ENCODE measurements at places on chromosomes 6 and 20. TPM values are rescaled to one million over a fixed set of nuclear protein-coding genes. Genes with fewer than 3 reads are reported as not detected.

- H3K4me3 ChIP-seq = no peak overlapping the region
- no peak overlapping the region for H3K27ac ChIP-seq
- H3K27me3 ChIP-seq = peaks cover 31% of the 10 kb centered on the region
- H3K4me1 ChIP-seq = peaks cover 13% of the 10 kb centered on the region
- no peak for DNase-seq
Observed at GRCh38 chr6:7261852-7262461, 51.0 kb downstream of the SSR1 start.

LCA5 gene
- 0.16 TPM for total RNA-seq

GRCh38 chr6:155187106-155187505 lies 76.7 kb upstream of the CLDN20 start:
- no peak for DNase-seq
- H3K36me3 ChIP-seq = peaks cover 1% of the 10 kb centered on the region
- no peak overlapping the region for H3K4me3 ChIP-seq
- H3K27me3 ChIP-seq = no peaks in the 10 kb centered on the region

GRCh38 chr6:6886171-6886885 lies 221.4 kb upstream of the RREB1 start:
- peaks cover 2% of the 10 kb centered on the region for H3K27me3 ChIP-seq
- no peak for DNase-seq
- no peaks in the 10 kb centered on the region for H3K36me3 ChIP-seq
- no peak overlapping the region for H3K4me3 ChIP-seq
- H3K4me1 ChIP-seq = peaks cover 3% of the 10 kb centered on the region
- no peak overlapping the region for H3K27ac ChIP-seq

- H3K27ac ChIP-seq = no peak overlapping the region
- H3K27me3 ChIP-seq = no peaks in the 10 kb centered on the region
- H3K4me3 ChIP-seq = no peak overlapping the region
- no peak for DNase-seq
- no peaks in the 10 kb centered on the region for H3K4me1 ChIP-seq
Observed at GRCh38 chr6:82493467-82493866, 129.8 kb downstream of the TPBG start.

PLTP gene
- total RNA-seq = 3.2 TPM

DNA sequence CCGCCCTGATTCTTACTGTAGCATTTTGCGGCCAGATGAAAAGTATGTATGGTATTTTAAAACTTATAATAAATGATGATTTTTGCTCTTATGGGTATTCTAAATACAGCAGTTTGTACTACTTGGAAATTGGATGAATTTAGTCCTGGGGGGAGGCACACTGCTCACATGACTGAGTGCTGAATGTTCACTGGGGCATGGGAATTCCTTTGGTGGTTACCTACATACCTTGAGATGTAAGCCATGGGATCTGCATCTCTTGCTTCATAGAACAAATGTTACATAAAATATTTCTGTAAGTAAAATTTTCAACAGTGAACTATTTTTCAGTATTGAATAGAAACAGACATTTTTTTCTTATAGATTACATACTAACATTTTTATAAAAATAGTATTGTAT lies 71.1 kb downstream of the FIG4 start:
- H3K36me3 ChIP-seq = peaks cover 17% of the 10 kb centered on the region
- H3K4me3 ChIP-seq = no peak overlapping the region
- no peaks in the 10 kb centered on the region for H3K27me3 ChIP-seq
- H3K4me1 ChIP-seq = peaks cover 16% of the 10 kb centered on the region

- DNase-seq = no peak
- peaks cover 4% of the 10 kb centered on the region for H3K36me3 ChIP-seq
- peaks cover 73% of the 10 kb centered on the region for H3K27me3 ChIP-seq
- H3K4me1 ChIP-seq = no peaks in the 10 kb centered on the region
Observed at GRCh38 chr20:43771503-43772190, 44.8 kb upstream of the GTSF1L start.

DNA sequence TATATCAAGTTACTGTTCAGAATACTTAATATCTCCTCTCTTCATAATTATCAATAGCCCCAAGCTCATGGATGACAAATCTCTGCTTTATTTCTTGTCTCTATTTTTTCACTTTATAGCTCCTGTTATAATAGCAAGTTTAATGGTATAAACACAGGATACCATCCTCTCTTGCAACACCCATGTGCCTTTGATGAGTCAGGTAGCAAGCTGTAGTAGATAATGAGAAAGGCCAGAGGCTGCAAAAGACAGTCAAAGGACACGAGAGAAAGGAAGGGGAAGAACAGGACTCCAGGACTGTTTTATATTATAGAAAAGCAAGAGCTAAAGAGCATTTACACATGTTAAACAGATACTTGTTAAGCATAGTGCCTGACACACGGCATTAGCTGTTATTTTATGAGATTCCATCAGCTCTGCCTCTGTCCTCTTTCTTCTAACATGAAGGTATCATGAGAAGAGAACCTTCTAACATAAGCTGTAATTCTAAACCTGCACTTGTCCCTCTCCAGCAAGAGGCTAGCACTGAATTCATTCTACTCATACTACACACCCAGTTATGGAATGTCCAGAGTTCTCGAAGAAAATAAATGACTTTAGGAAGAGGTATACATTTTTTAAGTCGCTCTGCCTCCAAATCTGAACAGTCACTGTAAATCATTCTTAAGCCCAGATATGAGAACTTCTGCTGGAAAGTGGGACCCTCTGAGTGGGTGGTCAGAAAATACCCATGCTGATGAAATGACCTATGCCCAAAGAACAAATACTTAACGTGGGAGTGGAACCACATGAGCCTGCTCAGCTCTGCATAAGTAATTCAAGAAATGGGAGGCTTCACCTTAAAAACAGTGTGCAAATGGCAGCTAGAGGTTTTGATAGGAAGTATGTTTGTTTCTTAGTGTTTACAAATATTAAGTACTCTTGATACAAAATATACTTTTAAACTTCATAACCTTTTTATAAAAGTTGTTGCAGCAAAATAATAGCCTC lies 45.0 kb downstream of the NT5E start:
- no peak overlapping the region for H3K27ac ChIP-seq
- peaks cover 32% of the 10 kb centered on the region for H3K4me1 ChIP-seq
- no peak overlapping the region for H3K4me3 ChIP-seq
- no peaks in the 10 kb centered on the region for H3K27me3 ChIP-seq
- no peak for DNase-seq

KIF3B gene
- 26.0 TPM for total RNA-seq

DNA sequence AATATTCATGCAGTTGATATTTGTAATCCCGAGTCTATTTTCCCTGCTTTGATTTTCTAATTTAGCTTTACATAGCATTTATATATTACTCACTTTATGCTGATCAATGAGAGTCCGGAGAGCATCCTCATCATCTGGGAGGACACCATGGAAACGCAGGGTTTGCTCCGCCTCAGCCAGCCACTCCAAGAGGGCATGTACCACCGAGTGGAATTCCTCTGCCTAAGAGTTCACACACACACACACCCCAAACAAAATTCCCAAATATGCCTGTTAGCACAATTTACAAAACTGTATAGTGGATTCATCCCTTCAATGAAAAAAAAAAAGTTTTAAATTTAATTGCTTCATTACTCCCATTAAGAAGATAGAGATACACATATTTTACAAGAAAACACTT lies 160.7 kb downstream of the DST start:
- no peak overlapping the region for H3K4me3 ChIP-seq
- no peak for DNase-seq
- H3K27me3 ChIP-seq = no peaks in the 10 kb centered on the region
- H3K4me1 ChIP-seq = no peaks in the 10 kb centered on the region

GRCh38 chr20:1895674-1896483 lies 672 bp downstream of the SIRPA start:
- no peaks in the 10 kb centered on the region for H3K36me3 ChIP-seq
- no peaks in the 10 kb centered on the region for H3K4me1 ChIP-seq
- no peak overlapping the region for H3K27ac ChIP-seq
- DNase-seq = no peak

IL22RA2 gene
- not detected for total RNA-seq

DNA sequence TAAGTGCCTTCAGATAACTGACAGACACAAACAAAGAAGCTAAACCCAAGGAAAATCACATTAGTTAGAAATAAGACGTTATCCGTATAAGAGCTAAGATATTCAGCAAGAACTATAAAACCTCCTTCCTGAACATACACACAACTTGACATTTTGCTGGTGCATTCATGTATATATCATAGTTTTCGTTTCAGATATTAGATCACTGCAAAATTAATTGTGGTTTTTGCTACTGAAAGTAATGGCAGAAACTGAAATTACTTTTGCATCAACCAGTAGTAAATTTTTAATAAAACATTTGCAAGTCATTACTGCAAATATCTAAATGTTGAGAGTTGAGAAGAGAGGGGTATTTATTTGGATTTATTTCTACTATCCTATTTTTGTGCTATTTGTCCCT lies 26.1 kb upstream of the KCNQ5 start:
- no peak overlapping the region for H3K27ac ChIP-seq
- DNase-seq = no peak
- no peak overlapping the region for H3K4me3 ChIP-seq
- peaks cover 26% of the 10 kb centered on the region for H3K27me3 ChIP-seq

DNA sequence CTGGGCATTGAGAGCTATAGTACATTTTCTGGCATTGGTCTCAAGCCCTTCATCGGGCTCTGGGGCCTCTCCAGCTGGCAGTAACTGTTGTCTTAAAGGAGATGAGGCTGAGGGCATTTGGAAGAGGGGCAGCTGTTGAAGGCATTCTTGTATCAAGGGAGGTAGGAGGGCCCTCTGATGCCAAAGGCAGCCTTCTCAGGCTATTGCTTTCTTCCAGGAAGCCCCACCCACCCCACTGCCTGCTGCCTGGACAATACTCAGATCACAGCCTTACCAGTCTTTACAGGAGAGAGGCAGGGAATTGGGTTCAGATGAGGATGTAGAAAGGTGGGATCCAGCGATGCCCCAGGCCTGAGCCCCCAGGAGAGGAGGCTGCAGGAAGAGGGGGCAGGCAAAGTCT lies 46.0 kb downstream of the CPXM1 start:
- H3K4me1 ChIP-seq = peaks cover 17% of the 10 kb centered on the region
- H3K27me3 ChIP-seq = peaks cover 64% of the 10 kb centered on the region
- H3K4me3 ChIP-seq = no peak overlapping the region

DNA sequence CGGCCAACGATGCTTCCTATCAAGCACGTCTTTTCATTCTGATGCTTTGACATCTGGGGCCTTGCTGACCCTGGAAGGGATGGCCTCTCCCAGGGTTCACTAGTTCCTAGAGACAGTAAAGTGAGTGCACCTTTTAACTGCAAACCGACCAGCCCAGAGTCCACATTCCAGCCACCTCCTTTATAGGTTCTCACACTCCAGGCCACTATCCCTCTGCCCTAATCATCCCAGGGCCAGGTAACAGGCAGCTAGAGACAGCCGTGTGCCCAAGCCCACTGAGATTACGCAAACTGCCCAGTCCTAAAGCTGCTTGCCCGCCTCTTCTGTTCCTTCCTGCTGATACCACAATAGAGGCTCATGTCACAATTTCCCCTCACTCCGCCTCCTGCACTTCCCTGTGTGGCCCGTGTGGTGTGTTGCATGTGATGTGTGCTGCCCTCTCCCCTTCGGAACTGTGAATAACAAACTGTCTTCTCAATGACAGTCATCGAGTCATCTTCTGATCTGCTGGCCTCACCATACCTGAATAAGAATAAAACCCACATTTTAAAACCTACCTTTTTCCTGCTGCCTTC lies 123.7 kb upstream of the EXOC2 start:
- H3K4me3 ChIP-seq = no peak overlapping the region
- peaks cover 35% of the 10 kb centered on the region for H3K27me3 ChIP-seq
- H3K4me1 ChIP-seq = peaks cover 6% of the 10 kb centered on the region
- DNase-seq = peak; percentile 46
- no peaks in the 10 kb centered on the region for H3K36me3 ChIP-seq

- peak; percentile 70 for DNase-seq
- H3K27me3 ChIP-seq = no peaks in the 10 kb centered on the region
- H3K36me3 ChIP-seq = peaks cover 46% of the 10 kb centered on the region
- no peak overlapping the region for H3K4me3 ChIP-seq
Observed at GRCh38 chr20:48638546-48638945, 189.3 kb downstream of the PREX1 start.

DNA sequence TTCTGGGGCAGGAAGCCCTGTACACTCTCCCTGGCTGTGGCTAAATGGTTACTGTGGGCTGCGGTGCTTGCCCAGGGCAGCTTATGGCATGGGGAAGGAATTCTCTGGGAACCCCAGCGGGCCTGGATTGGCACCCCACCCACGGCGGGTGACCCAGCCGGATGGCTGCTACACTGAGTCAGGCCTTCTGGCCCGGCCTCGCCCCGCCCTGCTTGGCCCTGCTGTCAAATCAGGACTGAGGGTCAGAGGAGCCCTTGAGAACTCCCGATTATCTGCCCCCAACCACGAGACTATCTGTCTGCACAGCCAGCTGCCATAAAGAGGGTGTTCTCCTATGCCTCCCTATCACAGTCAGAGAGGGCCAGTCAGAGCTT lies 7.3 kb upstream of the ITPR3 start:
- peaks cover 7% of the 10 kb centered on the region for H3K4me1 ChIP-seq
- H3K4me3 ChIP-seq = no peak overlapping the region
- DNase-seq = no peak
- H3K27me3 ChIP-seq = peaks cover 6% of the 10 kb centered on the region
- H3K27ac ChIP-seq = no peak overlapping the region
- H3K36me3 ChIP-seq = no peaks in the 10 kb centered on the region

DNA sequence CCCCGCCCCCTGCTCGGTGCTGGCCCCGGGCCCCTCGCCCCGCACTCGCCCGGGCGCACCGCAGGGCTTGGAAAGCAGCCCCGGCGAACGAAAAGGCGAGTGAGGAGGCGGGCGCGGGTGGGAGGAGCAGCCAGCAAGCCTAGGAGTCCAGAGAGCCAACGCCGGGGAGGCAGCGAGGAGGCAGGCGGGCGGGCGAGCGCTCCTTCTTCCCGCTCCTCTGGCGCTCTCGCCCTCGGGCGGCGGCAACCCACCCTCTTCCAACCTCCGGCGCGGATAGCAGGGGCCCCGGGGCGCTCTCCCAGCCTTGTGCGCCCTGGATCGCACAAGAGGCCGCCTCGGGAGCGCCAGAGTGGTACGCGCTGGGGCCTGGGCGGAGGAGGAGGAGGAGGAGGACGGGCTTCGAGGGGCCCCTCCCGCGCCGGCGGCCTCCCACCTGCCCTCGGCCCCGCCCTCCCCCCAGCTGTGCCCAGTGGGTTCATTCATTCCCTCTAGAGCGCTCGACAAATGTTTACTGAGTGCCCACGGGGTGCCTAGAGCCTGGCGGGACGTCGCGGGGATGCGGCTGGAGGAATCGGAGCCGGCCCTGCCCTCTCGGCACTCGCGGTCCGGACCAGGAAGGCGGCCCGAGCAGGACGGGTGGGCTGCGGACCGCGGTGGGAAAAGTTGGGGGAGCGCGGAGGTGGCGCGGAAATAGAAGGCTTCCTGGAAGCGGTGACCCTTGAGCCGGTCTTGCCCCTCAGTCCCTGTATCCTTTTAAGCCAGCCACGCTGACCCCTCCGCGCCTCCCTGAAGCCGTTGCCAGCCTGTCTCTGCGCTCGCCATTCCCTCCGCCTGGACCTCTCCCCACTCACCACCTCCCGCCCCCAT lies at the start of gene BMP7:
TSS of gene BMP7 (minus strand) at position 351 of the 867 bp plus-strand sequence. CDS start 519 bp downstream, outside the sequence.
- H3K4me1 ChIP-seq = no peaks in the 10 kb centered on the region
- no peak within 1 kb of the TSS for H3K4me3 ChIP-seq
- H3K27me3 ChIP-seq = peaks cover 83% of the 10 kb centered on the region
- no peak for DNase-seq

- peaks cover 2% of the 10 kb centered on the region for H3K36me3 ChIP-seq
- no peak for DNase-seq
- peaks cover 49% of the 10 kb centered on the region for H3K27me3 ChIP-seq
- no peak overlapping the region for H3K27ac ChIP-seq
Observed at GRCh38 chr6:27241443-27241842, 6.1 kb upstream of the PRSS16 start.

GRCh38 chr6:145491126-145491525 lies 244.2 kb downstream of the EPM2A start:
- no peaks in the 10 kb centered on the region for H3K27me3 ChIP-seq
- no peak overlapping the region for H3K4me3 ChIP-seq
- H3K4me1 ChIP-seq = no peaks in the 10 kb centered on the region
- H3K27ac ChIP-seq = no peak overlapping the region
- no peaks in the 10 kb centered on the region for H3K36me3 ChIP-seq
- DNase-seq = no peak
